ENCODE measurements at places on chromosomes 4 and X.

DNA sequence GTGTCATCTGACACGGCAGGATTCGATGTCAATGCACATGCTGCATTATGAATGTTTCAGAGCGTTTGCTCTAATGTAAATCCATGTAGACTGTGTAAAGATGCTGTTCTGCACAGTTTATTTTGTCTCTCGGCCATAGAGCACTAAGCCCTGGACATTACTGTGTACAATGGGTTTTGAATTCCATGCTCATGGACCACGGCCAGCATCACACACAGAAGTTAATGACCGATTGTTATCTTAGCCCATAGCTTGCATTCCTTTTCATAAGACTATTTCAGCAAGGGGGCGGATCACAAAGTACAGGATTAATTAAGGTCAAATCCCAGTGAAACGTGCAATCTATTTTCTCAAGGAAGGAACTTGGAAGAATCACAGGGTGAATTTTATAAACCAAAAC, 286.1 kb upstream of the TENM3 start:
- no peak for DNase-seq

DNA sequence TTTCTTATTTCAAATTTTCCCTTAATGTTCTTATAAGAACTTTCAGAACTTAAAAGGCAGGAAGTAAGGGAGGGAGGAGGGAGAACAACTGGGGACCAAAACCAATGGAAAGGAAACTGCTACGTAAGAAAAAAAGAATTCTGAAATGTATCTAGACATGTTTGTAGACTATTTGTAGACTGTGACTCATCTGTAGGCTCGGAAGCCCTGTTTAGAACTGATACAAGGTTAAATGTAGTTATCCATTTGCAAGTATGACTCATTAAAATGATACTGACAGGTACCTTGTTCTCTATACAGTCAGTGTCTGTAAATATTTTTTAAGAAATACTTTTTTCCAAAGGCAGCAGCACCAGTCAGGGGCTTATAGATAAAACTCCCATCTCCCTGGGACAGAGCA, 202.0 kb downstream of the DHX15 start:
- DNase-seq = no peak

GRCh38 chrX:9369802-9370291, 95.0 kb upstream of the TBL1X start:
- DNase-seq = no peak

- no peak for DNase-seq
Observed at GRCh38 chrX:110315551-110315950, 2.3 kb downstream of the AMMECR1 start.

- DNase-seq = no peak
Observed at GRCh38 chrX:76971393-76972376, 475.5 kb upstream of the FGF16 start.

DNA sequence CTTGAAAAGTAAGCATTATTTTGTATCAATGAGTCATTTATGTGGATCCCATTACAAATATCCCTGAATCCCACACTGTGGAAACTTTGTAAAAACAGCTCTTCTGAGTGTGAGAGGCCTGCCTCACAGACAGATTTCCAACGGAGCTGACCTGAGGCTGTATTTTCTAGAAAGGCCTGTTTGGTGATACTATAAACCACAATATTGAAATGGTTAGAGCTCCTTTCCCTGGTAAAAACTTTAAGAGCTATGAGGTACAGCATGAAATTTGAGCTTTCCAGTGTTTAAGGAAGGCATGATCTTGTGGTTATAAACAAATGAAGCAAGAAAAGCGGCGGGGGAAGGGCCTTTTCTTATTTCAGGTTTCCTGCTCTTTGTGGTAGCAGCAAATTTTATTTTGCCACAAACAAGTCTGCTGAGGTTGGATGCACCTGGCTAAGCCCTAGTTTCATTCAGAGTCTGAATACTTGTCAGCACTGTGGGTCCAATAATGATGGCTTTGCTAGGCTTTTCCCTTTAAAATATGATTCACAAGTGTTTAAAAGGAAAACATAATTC, 86.8 kb upstream of the ETNPPL start:
- no peak for DNase-seq

DNA sequence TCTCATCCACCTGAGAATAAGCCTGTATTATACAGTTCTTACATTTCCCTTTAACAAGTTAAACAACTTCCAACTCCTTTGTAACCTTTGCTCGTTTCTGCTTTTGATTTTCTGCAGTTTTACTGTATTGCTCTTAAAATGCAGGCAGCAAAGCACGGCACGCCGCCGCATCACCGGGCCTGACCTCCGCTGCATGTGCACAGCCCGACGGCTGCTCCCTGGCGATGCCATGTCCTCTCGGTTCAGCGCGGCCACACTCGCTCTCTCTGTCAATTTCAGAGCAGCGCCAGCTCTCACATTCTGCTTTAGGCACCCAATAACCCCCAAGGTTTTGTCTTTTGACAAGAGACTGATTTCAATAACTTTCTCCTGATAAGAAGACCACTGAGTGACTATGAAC, 60.3 kb downstream of the DCTD start:
- no peak for DNase-seq

GRCh38 chrX:44997888-44998287, 124.9 kb downstream of the KDM6A start:
- DNase-seq = no peak

DNA sequence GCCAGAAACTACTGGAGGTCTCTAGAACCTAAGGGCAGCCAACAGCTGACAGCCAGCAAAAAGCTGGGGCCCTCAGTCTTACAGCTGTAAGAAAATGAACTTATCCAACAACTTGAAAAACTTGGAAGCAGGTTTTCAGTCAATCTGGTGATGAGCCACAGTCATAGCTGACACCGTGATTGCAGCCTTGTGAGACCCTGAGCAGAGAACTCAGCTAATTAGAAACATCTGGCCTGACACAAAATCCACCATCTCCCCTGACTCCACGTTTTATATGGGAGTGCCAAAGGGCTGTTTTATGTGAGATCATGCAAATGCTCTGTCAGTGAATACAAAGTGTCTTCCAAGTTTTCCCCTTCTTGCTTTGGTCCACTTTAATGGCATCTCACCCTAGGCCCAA, 198.8 kb upstream of the DCAF8L1 start:
- DNase-seq = no peak

GRCh38 chrX:120286733-120287512, 24.3 kb downstream of the TMEM255A start:
- DNase-seq = no peak

GRCh38 chr4:25883565-25883964, 20.8 kb upstream of the SEL1L3 start:
- no peak for DNase-seq

GRCh38 chrX:9737363-9737762, 28.3 kb downstream of the GPR143 start:
- no peak for DNase-seq

- DNase-seq = peak; percentile 48
Observed at GRCh38 chr4:183986971-183987946, 82.2 kb downstream of the STOX2 start.

DNA sequence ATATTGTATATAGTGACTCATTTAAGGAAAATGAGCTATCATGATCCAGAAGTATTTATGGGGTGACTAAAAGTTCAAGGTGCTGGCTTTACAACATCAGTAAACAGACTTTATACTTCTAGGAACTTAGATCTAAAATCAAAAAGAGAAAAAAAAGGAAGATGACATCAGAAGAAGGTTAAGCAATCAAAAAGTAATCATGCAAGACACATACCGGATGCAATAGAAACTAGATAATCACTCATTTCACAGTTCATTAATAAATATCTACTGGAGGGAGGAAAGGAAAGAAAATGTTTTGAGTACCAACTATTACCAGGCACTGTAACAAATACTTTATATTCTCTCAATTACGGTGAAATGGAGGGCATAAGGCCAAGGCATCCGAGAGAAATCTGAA, 276.4 kb downstream of the SPRY1 start:
- no peak for DNase-seq

GRCh38 chr4:3218824-3219760, 29.9 kb upstream of the MSANTD1 start:
- DNase-seq = no peak

GRCh38 chr4:102732678-102733077, 28.1 kb downstream of the MANBA start:
- DNase-seq = no peak

DNA sequence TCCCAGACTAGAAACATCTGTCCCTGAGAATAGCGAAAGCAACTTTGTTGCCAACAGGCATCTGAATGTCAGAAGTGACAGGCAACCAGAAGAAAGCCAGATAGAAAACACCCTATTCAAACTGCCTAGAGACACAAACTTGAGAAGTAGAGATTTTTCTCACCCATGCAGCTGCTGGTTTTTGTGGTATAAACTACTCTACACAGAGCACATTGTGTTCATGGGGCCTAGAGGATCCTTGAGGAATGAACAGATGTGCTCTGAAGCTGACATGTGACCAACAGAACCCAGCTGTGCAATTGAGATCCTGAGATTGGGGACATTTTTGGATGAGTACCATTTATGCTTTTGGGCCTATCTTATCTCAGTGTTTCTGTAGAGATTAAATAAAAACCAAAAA, 63.6 kb upstream of the NRK start:
- no peak for DNase-seq

DNA sequence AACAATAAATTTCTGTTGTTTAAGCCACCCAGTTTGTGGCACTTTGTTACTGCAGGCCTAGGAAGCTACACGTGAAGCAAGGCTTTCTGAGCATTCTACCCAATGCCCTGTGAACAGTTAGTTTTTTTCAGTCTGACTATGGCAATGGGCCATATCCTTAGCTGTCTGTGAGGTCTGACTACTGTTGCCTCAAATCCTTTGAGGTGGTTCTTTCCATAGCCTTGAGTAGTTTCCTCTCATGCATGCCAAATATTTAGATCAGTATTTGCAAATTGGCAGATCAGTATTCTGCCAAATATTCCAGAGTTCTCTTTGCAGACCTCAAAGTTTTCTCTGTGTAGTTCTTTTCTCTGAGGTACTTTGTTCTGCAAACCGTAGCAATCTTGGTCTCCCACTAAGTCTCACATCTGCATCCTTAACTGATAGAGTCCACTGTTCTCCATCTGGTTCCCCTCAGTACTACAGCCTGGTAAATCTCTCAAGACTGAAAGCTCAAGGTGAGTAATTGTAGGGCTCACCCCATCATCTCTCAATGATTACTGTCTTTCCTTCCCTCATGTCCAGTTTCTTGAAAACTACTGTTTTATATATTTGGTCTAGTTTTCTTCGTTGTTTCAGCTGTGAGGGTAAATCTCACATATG, 984.9 kb upstream of the INTU start:
- no peak for DNase-seq

GRCh38 chr4:124322234-124323065, 390.1 kb downstream of the ANKRD50 start:
- DNase-seq = no peak

DNA sequence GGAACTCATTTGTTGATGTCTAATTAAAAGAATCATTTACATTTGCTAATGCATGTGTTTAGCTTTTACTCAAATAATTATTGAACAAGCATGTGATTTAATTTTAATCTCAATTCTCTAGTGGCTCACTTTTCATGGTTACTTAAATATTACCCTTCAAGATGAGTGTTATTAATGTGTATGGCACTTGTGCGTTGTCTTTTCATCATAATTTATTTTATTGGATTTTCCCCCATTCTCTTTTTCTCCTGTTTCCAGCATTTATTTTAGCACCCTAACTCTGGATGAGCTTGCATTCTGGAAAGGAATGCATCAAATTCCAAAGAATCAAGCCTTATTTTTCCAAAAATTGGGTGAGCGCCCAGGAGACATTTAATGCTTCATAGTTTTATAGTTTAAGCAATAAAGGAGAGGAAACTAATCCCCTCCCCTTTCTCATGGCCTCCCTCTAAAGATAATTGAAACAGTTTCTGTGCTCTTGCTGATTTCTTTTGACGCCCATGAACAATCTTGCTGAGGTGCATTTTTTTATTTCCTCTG, 191.1 kb upstream of the FAT4 start:
- DNase-seq = no peak

GRCh38 chrX:120270567-120270966, 20.0 kb downstream of the ZBTB33 start:
- DNase-seq = no peak

DNA sequence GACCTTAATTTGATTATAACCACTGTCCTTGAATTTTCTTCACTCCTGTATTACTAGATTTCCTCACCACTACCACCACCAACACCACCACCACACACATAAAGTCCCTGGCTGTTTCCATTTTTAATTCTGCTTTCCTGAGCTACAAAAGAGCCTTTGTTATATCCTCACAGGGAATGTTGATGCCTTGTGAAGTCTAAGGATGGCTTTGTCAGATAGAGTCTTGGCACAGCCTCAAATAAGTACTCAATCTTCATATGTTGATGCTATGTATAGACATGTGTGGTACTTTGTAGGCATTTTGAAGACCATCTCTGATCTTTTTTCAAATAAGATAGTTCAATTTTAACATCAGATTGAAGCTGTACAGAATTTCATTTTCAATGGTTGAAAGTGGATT, 1016.7 kb upstream of the LCORL start:
- DNase-seq = no peak

DNA sequence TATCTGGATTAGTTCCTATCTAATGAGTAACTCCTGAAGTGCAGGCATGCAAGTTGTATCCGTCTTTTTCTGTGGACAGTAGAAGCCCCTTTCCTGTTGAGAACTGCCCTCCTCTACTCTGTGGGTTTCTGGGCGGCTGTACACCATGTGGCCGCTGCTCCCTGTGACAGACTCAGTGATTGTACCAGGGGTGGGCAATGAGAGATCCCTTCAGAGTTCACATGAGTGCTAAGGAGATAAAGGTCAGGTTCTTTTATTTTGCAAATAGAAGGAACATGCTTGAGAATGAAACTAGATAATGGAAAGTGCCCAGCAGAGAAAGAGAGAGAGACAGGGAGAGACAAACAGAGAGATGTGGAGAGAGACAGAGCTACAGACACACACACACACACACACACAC, 76.4 kb upstream of the TAPT1 start:
- DNase-seq = no peak

- DNase-seq = no peak
Observed at GRCh38 chrX:39176105-39176504, 374.8 kb downstream of the MID1IP1 start.
